Small intestine (tissue), 16 donors: ENCODE measurements at places on chromosomes 6 and 20.

DNA sequence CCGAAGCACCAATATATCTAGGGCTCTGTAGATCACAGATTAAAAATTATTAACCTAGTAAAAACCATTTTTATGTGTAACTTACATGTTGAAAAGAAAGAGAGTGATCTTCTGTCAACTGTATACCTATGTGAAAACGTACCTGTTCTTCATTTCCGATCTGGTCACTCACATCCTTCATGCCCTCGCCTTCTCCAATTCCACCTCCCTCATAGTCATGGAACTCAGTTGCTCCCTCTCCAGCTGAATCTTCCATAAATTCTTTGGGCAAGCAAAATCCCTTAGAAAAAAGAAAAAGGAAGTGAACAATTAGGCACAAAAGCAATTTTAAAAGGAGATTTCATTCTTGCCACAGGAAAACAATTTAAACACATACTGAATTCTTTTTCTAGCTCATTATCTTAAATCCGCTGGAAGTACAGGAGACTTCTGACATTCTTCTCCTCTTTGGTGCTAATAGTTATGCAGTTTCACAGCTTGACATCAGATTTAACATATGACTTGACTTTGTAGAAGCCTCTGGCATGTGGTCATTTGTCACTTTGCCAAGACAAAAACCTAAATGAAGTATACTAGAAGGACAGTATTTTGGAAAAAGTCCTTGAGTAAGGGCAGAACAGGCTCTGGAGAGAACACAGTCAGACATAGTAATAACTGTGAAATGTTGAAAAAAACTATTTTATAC, 29.5 kb upstream of the LYRM2 start:
- no peak for DNase-seq

GRCh38 chr6:38617856-38618255, 21.9 kb downstream of the BTBD9 start:
- no peak for DNase-seq

- DNase-seq = no peak
Measured at GRCh38 chr20:38895098-38895949, 30.9 kb upstream of the FAM83D start.

- no peak for DNase-seq
Measured at GRCh38 chr6:122246906-122247658, 152.4 kb upstream of the HSF2 start.

- no peak for DNase-seq
Measured at GRCh38 chr6:16800341-16800740, 39.1 kb upstream of the ATXN1 start.

GRCh38 chr6:17429383-17430061, 36.1 kb downstream of the CAP2 start:
- DNase-seq = peak; percentile 24

GRCh38 chr6:119313937-119314884, 35.4 kb downstream of the MAN1A1 start:
- DNase-seq = peak; percentile 47

DNA sequence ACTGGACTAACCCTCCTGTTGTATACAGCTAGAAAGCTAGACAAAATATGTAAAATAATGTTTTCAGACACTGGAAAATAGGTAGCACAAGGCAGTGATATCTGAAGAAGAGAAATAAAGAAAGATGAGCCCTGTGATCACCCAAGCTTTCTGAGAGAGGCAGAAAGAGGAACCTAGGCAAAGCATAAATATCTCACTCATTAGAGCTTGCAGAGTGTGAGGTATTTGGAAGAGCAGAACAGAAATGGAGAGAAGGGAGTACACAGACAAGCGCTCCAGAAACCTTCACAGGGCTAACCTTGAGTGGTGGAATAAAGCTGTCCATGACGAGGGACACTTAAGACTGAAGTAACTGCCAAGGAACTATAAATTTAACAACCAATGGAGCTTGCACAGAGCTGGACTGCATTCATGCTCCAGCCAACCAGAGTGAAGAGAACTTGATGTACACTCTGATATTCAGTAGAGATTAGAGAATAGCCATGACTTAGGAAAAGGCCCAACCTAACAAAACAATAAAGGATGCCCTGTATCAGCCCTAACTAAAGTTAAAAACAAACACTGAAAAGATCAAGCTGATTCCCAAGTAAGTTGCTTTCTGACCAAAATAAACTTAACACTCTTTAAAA, 280.9 kb upstream of the STXBP5 start:
- DNase-seq = no peak

- DNase-seq = no peak
Measured at GRCh38 chr6:141415896-141416295, 716.8 kb upstream of the GJE1 start.

- DNase-seq = peak; percentile 95
Measured at GRCh38 chr20:4041748-4042411, 26.5 kb upstream of the RNF24 start.

DNA sequence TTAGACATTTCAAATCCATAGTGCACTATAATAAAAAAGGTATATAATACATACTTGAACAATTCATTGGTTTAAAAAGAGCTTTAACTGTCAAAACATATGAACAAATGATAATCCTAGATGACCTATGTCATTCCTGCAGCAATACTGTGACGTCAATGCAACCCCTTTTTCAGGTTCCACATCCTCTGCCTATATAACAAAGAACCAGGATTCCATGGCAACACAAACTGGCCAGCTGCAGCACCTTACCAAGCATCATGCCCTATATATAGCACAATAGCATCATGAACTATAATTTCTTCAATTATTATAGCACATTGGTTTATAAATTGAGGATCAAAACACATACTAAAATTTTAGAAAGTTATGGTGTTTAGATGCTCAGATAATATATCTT, 578 bp upstream of the PTCHD4 start:
- DNase-seq = no peak

GRCh38 chr6:129845696-129846095, 15.4 kb downstream of the TMEM244 start:
- no peak for DNase-seq

- no peak for DNase-seq
Measured at GRCh38 chr6:45647341-45648261, 269.9 kb upstream of the SUPT3H start.

DNA sequence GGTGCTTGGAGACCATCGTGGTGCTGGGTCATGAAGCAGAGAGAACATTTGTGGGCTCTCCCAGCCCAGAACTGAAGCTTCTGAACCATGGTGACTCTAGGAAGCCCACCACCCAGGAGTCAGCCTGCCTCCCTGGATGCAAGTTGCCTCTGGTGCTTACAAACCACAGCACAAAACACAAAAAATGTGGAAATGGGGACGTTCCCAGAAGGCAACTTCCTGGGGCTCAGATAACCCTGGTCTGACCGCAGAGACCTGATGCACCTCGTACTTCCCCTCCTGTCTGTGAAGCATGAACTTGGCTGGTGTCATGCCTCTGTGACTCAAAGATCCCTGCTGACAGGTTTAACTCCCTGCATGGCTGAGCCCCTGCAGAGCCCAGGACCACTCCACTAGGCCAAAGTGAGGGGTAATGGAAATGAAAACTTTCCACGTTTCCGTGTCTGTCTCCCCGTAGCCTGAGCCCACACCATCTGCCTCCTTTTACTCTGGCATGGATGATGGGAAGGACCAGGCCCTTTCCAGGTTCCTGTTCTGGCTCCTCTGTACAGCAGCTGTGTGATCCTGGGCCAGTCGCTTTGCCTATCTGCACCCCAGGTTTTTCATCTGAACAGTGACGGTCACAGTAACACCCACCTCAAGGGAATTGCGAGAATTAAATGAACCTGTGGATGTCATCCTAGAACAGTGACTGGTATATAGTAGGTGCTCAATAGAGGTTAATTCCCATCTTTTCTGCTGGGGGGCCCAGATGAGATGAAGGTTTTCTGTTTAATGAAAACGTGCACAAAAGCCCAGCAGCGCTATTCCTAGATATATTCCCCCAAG, 57.7 kb downstream of the PPP1R16B start:
- no peak for DNase-seq

DNA sequence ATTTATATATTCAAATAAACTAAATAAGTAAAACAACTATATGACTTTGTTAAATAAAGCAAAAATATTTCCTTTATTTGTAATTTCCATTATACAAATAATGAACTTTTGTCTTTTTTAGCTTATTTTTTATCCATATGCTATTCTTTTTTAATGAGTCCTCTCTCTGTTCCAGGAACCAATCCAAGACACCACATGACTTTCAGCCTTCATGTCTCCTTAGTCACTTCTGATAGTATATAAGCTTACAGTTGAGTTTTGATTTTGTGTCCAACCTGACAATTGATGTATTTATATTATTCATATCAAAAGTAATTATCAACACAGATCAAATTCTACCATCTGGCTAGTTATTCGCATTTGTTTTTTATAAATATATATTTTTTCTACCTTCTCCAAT, 582.3 kb upstream of the GJE1 start:
- no peak for DNase-seq

DNA sequence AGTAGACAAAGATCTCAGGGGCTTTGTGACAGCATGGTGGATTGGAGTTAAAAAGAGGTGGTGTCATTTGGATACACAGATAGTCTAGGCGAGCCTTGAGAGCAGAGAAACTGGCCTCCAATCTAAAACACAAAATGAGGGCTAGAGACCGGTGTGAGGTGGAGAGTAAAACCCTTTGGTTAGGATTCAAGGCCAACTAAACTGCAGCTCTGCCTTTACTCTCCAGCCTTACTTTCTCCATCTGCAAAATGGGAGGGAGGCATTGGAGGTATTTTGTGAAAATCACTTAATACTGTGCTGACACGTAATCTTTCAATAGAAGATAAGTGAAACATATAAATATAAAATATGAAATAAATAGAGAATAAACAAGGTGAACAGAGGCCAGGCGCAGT, 89.1 kb upstream of the QKI start:
- no peak for DNase-seq

GRCh38 chr6:157213907-157214565, 109.3 kb downstream of the TMEM242 start:
- no peak for DNase-seq

- no peak for DNase-seq
Measured at GRCh38 chr20:63094767-63095499, 88.2 kb upstream of the BHLHE23 start.

- no peak for DNase-seq
Measured at GRCh38 chr6:34517966-34518365, 38.2 kb downstream of the SPDEF start.

- no peak for DNase-seq
Measured at GRCh38 chr20:17014756-17015366, 212.0 kb upstream of the PCSK2 start.

- DNase-seq = no peak
Measured at GRCh38 chr6:44675449-44675848, 287.9 kb downstream of the CDC5L start.

GRCh38 chr6:63740709-63741108, 105.1 kb downstream of the PHF3 start:
- no peak for DNase-seq

DNA sequence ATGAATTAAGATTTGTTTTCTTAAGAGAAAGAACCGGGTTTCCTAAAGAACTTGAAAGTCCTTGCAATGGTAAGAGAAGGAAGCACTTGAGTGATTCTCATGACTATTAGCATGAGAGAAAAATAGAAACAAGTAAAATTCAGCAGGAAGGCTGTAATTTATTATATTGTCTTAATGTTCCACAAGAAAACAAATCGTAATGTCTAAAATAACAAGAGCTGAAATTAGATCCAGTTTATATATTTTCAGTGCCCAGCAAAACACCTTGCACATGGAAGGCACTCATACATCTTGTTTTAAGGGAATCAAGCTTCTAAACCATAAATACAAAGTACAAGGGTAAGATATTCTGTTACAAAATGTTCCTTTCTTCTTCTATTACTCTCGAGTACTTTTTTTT, 229.4 kb upstream of the PLN start:
- DNase-seq = no peak

- no peak for DNase-seq
Measured at GRCh38 chr6:73719046-73719445, 23.0 kb downstream of the CD109 start.

- peak; percentile 39 for DNase-seq
Measured at GRCh38 chr6:53347250-53347920, 1.4 kb downstream of the ELOVL5 start.
